Activated CD4-positive, alpha-beta T cell treated with anti-CD3 and anti-CD28 coated beads for 4 hours (primary cell): ENCODE measurements at places on chromosomes 6 and 20.

DNA sequence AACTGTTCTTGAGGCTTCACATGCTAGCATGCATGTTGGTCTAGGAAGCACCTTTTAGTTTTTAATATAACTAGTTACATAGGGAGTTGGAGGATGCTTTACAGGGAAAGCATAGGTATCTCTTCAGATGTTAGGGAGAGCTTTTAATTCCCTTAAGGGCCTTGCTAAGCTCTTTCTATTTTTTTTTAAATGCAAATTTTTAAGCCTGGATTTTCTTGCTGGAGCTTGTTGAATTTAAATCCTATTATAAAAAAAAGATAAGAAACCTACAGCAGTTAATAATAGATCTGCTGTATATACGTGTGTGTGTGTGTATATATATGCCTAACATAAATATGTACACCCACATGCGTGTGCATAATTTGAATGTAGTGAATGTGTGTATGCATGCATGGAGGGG, 79.0 kb downstream of the FIG4 start:
- DNase-seq: no peak

DNA sequence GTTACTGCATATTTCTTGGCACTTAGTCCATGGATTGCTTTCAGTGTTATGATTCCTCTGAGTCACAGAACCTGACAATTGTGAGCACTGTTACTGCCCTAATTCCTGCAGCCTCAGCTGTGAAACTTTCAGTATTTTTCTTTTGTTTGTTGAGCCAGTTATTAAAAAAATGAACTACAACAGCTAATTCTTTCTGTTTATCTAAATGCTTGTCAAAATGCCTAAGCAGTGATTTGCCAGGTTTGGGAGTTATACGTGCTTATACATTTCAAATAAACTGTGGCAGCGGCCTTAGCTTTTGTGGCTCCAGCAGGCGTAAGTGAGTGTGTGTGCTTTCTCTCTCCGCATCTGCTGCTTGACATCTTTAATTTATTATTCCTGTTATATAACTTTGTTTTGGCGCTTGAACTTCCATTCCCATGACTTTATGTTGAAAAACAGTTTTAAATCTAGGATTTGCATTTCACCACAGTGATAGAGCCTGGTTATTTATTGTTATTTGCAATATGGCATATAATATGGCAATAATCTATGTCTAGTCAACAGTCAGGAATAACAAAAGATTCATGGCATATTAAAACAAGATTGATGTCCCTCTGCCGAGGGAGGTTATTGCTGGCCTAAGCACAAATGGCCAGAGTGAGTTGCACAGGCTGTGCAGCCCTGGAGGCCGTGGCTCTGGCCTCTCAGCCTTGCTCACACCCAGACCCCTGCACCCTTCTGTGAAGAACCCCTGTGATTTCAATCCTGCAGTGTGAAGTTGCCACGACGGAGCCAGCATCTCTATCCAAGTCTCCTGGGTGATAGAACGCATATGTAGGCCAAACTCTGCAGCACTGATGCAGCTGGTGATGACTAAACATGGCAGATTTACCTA, 303.4 kb downstream of the THBS2 start:
- no peak for DNase-seq

- DNase-seq: no peak
Measured at GRCh38 chr20:40848526-40848925, 159.5 kb upstream of the MAFB start.

- no peak for DNase-seq
Measured at GRCh38 chr6:81766482-81767069, 14.1 kb upstream of the TENT5A start.

- no peak for DNase-seq
Measured at GRCh38 chr6:29796026-29796425, 31.6 kb upstream of the HLA-G start.
